ENCODE measurements at places on chromosomes 12 and 14.
A peak's percentile ranks its signal among the peaks of the same experiment; 100 is the strongest.

DNA sequence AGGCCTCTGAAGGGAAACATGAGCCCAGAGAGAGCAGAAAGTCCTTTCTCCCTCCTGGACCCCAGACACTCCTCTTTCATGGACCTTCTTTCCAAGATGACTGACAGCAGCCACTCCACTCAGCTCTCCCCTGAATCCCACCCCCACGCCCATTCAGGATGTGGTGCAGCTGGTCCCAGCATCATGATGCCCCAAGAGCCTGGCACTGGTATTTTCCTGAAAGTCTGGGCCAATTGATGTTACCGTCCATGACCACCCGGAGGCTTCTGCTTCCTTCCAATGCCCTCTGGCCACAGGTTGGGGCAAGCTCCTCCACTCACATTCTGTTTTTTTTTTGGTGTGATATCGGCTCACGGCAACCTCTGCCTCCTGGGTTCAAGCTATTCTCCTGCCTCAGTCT lies 112.6 kb downstream of the CALM1 start:
- DNase-seq, result no peak

- DNase-seq, result no peak
Observed at GRCh38 chr12:1662761-1663439, 28.0 kb upstream of the ADIPOR2 start.

DNA sequence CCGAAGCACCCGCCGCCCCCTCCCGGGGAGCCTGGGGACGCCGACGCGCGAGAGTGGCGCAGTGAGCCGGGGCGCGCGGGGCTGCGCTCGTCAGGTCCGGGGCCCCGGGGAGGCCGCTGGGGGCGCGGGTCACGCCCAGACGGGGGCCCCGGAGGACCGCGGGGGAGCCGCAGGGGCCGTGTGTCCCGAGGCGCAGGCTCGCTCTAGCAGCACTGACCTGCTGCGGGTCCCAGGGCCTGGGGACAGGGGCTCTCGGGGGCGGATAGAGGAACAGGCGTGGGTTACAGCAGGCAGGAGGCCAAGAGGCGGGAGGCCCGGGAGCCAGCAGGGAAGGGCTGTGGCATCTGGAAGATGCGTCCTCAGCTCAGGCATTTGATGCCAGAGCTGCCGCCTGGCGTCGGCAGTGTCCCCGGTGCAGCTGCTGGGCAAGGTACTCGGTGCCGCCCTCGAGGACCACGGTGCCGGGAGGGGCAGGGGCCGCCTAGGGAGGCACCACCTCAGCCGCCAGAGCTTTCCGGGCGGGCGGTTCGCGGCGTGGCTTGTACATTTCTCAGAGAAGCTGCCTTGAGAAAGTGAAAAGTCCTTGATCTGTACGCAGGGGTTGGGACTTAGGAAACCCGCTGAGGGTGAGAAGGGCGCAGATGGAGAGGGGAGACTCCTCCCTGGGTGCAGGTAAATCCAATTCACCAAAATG lies 1.2 kb downstream of the WNT5B start:
- no peak for DNase-seq

DNA sequence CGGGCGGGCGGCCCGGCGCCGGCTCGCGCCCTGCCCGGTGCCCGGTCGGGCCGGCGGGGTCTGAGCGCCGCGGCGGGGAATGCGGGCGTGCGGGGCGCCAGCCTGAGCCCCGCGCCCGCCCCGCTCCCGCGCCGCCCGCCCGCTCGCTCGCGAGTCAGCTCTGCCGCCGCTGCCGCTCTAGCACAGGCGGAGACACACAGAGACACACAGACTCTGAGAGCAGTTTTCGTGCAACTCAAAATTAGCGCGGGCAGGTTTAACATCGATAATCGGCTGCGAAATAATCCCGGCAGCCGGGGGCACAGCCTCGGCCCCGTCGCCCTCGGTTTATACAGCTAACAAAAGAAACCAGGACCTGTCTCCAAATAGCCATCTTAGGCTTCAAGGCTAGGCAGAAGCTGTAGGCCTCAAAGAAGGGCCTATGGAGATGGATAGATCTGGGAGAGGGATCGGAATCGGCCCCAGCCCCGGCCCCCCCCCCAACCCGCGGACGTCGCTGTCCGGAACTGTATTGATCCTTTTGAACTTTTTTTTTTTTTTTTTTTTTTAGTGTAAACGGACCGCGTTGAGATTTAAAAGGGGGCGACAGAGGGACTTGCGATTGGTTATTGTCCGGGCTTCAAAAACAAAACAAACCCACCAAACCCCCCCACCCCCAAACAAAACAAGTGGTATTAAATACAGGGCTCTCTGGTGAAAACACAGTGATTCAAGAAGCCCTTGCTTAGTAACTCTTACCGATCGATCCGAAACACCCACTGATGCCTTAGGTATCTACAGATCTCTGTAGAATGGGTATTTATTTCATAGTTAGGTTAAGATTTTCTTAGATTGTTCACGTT lies 1.1 kb downstream of the ARID2 start:
- DNase-seq, result peak; percentile 60

- peak; percentile 92 for DNase-seq
Observed at GRCh38 chr12:6944381-6945186, 762 bp downstream of the C12orf57 start.

DNA sequence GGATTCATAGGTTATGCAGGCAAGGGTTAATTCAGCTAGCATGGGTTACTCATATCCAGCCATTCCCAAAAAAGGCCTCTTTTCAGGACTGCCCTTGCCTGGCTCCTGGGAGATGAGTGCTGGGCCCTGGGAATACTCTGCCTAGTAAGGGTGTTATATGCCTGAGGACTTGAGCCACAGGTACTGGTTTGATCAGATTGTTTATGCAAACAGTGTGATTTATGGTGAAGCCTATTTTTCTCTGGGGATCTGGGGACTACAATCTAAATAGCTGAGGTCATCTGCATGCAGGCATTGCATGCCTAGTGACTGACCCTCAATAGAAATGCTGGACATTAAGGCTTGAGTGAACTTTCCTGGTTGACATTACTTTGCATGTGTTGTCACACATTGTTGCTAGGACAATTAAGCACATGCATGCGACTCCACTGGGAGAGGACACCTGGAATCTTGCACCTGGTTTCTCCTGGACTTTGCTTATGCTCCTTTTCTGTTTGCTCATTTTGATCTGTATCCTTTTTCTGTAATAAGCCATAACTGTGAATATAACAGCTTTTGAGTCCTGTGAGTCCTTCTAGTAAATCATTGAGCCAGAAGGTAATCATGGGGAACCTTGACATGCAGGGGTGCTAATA lies 73.0 kb downstream of the RAD51B start:
- DNase-seq, result no peak

GRCh38 chr14:78029601-78030372 lies 140.4 kb upstream of the NRXN3 start:
- peak; percentile 4 for DNase-seq

GRCh38 chr14:62455446-62455845 lies 589.8 kb downstream of the KCNH5 start:
- no peak for DNase-seq

GRCh38 chr12:113109360-113109759 lies 26.2 kb downstream of the RASAL1 start:
- no peak for DNase-seq

GRCh38 chr12:90909069-90909770 lies 45.8 kb downstream of the CCER1 start:
- DNase-seq, result peak; percentile 39
